WTC11 (cell line): ENCODE measurements at places on chromosomes 3 and 15.

DNA sequence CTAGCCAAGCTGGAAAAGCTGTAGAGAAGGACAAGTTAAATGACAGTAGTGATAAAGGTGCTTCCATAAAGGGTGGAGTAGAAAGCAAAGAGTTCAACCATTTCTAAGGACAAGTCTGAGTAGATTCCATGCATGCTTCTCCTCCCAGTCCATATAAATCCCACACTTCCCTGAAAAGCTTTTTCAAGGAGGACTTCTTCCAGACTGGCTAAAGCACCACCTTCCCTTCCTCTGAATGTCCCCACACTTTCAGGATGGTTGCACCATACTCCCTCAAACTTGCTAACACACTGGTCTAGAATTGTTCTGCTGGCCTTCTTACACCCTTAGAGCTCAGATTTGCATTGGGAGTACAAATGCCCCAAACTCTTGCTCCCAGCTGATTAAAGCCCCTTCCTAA is 40.9 kb downstream of the FBN1 start:
- no peak for DNase-seq

DNA sequence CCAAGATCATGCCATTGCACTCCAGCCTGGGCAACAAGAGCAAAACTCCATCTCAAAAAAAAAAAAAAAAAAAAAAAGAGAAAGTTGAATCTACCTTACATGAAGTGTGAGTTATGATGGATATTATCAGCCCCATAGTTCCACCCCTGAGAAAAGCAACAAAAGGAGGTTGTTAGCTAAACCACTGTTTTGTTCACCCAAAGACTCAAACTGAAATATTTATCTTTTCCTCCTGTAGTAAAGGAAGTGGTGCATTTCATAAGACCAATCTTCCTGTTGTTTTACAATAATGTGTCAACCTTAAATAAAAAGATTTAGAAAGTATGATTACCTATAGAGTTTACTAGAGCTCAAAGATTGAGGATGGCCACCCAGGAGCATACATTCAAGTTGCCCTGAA is 18.7 kb upstream of the TRMT10C start:
- no peak for DNase-seq

DNA sequence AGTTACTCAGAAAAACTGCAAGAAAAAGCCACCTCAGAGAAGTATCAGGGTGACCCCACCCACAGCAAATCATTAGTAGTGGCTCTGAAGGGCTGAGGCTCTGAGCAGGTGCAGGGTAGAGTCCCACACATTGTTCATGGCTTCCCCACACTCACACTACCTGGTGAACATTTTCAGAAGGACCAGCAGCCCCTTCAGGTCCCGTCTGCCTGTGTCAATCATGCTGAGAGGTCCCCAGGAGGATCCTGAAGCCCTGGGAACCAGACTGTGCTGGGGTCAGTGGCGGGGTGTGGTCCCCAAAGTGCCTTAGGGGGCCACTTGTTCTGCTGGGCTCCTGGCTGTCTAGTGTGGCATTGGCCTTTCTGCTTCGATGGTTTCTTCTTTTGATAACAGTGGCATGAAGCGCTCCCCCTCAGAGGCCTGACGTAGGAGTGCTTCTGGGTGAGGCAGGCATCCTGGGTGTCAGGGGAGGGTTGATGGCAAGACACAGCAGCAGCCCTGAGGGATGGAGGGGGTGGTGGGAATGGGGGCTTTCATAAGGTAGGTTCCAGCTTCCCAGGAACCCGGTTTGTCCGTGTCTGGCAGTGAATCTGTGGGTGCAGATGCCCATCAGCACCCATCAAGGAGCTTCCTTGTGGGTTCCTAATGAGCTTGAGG is 19.0 kb upstream of the FANCD2 start:
- DNase-seq = no peak

GRCh38 chr3:45524565-45524964 is 70.0 kb upstream of the LIMD1 start:
- no peak for DNase-seq

- no peak for DNase-seq
Measured at GRCh38 chr3:193693774-193694173, 100.8 kb downstream of the OPA1 start.

DNA sequence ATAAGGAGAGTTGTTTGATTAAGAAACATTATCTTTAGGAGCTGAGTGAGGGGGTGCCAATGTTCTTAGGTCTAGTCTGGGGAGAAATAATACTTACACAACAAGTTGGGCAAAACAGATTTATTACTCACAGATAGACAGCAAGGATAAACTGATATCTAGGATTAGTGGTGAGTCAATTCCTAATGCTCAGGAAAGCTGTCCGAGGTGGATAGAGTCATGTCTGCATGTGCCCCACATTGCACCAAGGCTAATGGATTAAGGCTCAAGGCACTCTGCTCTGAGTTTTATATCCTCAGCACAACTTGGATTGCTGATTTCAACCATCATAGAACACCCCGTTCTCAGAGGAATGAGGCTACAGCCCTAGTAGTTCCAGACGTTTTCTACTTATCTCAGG is 1042.3 kb downstream of the OTOL1 start:
- no peak for DNase-seq

GRCh38 chr3:98745718-98746117 is 17.4 kb upstream of the ST3GAL6 start:
- no peak for DNase-seq

GRCh38 chr15:25543196-25543595 is 104.4 kb upstream of the UBE3A start:
- no peak for DNase-seq
